ENCODE measurements at places on chromosomes 7 and 10.

DNA sequence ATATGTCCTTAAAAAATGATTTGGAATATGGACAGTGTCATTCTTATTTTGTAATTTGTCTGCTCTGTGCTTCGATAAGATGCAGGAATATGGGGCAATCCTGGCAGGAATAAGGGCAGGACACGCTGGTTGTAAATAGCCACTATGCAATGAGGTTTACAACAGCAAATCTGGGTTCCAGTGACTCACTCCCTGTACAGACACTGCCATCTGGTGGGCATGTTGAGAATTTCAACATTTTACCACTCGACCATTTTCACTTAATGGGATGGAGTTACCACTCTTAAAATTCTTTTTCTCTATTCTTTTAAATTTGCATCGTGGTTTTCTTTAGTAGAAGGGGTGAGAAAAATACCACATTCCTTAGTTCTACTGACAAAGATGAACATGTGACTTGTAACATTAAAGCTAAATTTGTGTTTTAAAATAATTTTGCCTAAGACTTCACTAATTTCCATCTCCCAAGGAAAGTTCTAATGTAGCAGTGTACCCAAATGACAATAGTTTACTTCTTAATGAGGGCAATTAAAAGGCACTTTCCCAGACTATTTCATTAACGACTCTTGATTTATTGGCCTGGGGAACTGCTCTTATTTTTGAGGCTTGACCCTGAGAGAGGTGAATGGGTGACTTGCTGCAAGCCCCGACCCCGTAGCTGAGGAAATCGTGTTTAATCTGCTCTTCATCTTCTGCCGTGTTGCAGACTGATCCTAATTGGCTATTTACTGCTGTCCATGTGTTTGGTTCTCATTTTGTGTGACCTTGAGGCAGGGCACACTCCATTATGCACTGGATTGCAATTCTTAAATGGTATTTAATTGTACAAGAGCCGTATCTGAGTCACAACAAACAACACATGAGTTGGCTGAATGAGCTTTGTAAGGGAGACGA is 173.6 kb upstream of the IMMP2L start:
- DNase-seq: peak; percentile 10

DNA sequence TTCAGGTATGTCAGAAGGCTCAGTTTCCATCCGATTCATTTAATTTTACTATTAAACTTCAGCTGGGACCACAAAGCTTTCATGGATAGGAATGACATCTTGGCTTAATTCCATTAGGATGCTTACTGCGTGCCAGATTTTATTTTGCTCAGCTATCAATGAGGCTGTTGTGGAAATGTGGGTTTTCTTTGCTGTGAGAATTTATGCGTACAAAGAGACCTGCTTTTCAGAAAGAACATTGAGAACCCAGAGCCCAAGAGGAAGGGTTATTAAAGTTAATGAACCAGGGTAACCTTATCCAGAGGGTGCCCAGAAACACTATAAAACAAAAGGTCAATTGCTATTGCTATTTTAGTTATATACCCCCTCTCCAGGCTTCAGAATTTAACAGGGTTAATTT is 98.3 kb downstream of the MKLN1 start:
- DNase-seq: no peak

- no peak for DNase-seq
These were observed 103.8 kb downstream of the C10orf105 start for GRCh38 chr10:71615538-71616329.

GRCh38 chr7:53602817-53603418 is 567.5 kb downstream of the POM121L12 start:
- no peak for DNase-seq
